ENCODE measurements at places on chromosomes 7 and 10. TPM values are rescaled to one million over a fixed set of nuclear protein-coding genes. Genes with fewer than 3 reads are reported as not detected.

- peak overlapping the region; percentile 36 for H3K27ac ChIP-seq
- DNase-seq, result no peak
- no peaks in the 10 kb centered on the region for H3K4me1 ChIP-seq
Observed at GRCh38 chr7:92632791-92633190, 42.6 kb upstream of the FAM133B start.

The STOX1 gene
- total RNA-seq, result 0.20 TPM

GRCh38 chr7:140435252-140435895 lies 31.5 kb downstream of the RAB19 start:
- H3K27ac ChIP-seq, result no peak overlapping the region
- H3K4me3 ChIP-seq, result no peak overlapping the region
- no peaks in the 10 kb centered on the region for H3K36me3 ChIP-seq

DNA sequence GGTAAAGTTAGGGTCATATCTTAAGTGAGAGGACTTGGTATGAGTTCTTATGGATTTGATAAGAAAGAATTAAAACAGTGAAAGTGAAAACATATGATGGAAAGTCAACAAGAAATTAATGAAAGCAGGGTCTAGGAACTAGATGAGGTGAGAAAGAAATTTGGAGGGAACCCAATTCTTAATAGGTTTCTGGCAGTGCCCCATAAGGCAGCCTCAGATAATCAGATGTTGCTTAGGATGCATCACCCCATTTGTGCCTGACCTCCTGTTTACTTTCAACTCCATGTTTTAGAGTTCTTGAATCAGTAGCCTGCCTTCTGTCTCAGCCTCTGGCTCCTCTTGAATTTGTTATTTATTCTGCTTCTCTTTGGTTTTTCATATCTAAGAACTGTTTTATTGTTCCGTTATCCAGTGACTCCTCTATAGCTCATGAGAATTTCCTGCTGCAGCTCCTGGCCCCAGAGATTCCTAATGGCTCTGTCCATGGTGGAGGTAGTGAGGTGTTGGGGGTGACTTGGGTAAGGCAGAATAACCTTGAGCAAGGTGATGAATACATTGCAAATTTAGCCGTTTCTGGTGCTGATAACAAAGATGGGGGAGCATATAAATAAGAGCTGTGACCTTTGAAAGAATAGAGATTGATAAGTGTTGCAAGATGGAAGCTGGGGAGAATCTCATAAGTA lies 17.6 kb downstream of the ITGB8 start:
- H3K4me1 ChIP-seq, result no peaks in the 10 kb centered on the region
- no peaks in the 10 kb centered on the region for H3K27me3 ChIP-seq
- H3K36me3 ChIP-seq, result no peaks in the 10 kb centered on the region
- no peak overlapping the region for H3K4me3 ChIP-seq
- DNase-seq, result no peak

The ENKUR gene
- total RNA-seq, result 1.00 TPM

DNA sequence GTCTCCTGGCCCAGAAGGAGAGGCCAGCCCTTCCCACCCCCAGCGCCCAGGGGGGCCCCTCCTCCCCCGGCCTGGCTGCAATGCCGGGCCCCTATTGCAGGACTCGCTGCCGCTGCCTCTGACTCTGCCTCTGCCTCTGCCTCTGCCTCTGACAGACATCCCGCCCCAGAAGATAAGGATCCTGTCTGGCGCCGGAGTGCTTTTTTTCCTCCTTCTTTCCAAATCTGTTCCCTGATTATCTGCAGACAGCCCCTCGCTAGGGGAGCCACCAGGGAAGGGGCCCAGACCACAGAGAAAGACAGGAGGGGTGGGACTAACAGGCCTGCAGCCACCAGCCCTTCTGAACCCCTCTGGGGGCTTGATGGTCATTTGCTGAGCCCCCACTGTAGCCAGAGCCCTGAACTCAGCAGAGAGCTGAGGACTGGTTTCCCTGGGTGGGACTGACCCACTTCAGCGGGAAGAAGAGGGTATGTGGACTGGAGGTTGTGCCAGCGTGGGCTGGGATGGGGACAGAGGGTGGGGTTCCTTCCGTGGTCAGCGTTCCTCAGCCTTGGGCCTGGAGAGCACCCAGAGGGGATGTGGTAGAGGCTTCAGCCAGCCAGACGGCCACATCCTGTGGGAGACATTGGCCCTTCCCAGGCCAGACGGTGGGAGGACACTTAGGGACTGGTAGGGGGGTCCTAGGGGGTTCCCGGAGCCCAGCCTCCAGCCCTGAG lies 22.8 kb downstream of the UNC5B start:
- H3K4me1 ChIP-seq, result no peaks in the 10 kb centered on the region
- H3K4me3 ChIP-seq, result no peak overlapping the region
- DNase-seq, result no peak
- H3K27ac ChIP-seq, result no peak overlapping the region
- H3K36me3 ChIP-seq, result no peaks in the 10 kb centered on the region

The CALML3 gene
- total RNA-seq, result not detected

The HACD1 gene
- 2.3 TPM for total RNA-seq

DNA sequence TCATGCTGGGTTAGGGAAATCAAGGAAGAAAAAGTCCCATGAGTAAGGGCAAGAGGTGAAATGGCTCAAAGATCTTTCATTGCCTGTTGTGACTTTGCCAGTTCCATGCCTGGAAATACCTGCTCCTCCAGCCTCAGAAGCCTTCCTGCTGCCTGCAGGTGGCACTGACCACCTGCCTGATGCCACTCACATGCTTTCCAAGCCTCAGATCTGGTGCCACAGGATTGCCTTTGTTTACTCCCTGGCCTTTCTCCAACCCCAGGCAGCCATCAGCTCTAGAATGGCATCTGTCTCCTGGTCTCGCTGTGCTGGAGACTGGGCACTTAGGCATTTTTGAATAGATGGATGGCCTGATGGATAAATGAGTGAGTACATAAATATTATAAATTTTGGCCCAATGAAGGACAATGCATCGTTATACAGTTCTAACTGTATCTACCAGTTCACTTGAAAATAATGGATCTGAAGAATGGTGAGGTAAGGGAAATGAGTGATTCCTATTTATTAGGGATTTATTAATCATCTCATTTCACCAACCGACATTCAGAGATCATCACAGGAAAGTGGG lies 657.2 kb downstream of the INHBA start:
- H3K36me3 ChIP-seq, result no peaks in the 10 kb centered on the region
- no peaks in the 10 kb centered on the region for H3K4me1 ChIP-seq
- peak; percentile 72 for DNase-seq
- H3K27me3 ChIP-seq, result no peaks in the 10 kb centered on the region
- no peak overlapping the region for H3K27ac ChIP-seq

The VPS37D gene
- total RNA-seq, result 1.2 TPM

The BMPR1A gene
- 12.2 TPM for total RNA-seq

The LRRC4 gene
- total RNA-seq, result 2.4 TPM

DNA sequence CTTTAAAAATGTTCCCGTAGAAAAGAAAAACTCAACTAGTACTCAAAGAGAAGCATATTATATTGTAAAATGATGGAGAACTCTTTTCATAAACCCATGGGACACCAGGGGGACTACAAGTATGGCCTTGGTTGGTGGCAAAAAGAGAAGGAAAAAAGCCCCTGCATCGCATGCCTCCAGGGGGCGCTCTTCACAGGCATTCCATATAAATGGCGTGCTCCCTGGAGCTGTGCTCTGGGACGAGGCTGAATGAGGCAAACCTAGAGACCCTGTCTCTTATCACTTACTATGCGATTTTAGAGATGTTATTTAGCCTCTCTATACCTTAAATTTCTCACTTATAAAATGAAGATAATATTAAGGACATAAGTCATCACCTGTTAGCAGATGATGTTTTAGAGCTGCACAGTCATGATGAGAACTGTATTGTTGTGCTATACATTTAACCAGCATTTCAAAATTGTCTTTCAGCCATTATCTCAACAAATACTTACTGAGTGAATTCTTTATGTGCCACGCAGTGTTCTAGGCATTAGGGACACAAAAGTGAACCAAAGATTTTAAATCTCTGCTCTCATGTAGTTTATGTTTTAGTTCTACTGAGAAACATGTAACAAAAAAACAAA lies 105.8 kb downstream of the ARHGAP21 start:
- H3K4me3 ChIP-seq, result no peak overlapping the region
- H3K27ac ChIP-seq, result no peak overlapping the region
- H3K27me3 ChIP-seq, result no peaks in the 10 kb centered on the region
- peak; percentile 53 for DNase-seq

DNA sequence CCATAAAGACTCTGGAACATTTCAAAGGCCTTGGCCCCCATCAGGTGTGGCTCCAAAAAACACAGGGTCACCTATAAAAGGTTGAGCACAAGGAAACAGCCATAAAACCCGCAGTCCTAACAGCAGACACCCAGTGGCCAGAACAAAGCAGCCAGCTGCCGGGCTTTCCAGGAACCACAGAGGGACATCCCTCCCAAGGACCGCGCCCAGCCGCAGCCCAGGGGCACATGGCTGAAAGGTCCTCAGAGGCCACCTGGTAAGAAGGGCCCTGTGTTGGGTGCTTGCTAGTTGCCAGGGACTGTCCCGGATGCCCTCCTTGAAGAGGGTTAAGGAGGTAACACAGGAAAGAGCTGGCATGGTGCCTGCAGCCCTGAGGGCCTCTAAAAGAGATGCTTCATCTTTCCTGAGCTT lies 32.7 kb downstream of the KCNMA1 start:
- peaks cover 5% of the 10 kb centered on the region for H3K4me1 ChIP-seq
- H3K27ac ChIP-seq, result no peak overlapping the region
- DNase-seq, result no peak
